Aorta (tissue), 5 donors: ENCODE measurements at places on chromosomes 1 and 21. TPM values are rescaled to one million over a fixed set of nuclear protein-coding genes. Genes with fewer than 3 reads are reported as not detected.

- DNase-seq, result no peak
Measured at GRCh38 chr1:52691821-52692220, 6.3 kb downstream of the COA7 start.

GRCh38 chr1:175163702-175164101 is 28.9 kb downstream of the KIAA0040 start:
- DNase-seq, result no peak

Gene PLA2G2F
- total RNA-seq, result not detected

- no peak for DNase-seq
Measured at GRCh38 chr21:42315296-42315891, at the start of gene TFF3. TFF3 (minus strand) TSS chr21:42315409; CDS start chr21:42315374, 35 bp downstream.

- no peak for DNase-seq
Measured at GRCh38 chr1:119771016-119771415, 2.3 kb upstream of the HMGCS2 start.

Gene KRTAP19-3
- not detected for total RNA-seq

- DNase-seq, result no peak
Measured at GRCh38 chr1:20732071-20732587, 374 bp downstream of the SH2D5 start.

DNA sequence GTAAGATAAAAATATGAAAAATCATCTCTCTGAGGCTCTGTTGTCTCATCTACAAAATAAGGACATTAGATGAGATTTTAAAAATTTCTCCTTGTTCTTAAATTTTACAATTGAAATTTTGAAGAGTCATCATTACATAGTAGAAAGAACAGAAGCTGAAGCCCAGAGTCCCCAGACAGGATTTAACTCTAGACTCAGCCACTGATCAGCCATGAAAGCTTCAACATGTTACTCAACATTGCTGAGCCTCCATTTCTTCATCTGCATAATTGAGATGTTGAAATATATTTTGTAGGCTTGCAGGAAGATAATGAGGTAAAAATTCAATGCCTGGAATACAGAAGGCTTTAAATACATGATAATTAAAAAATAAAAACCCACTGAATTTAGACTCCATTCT is 633.3 kb downstream of the LMO4 start:
- DNase-seq, result no peak

- no peak for DNase-seq
Measured at GRCh38 chr1:185400052-185400451, 83.0 kb upstream of the IVNS1ABP start.

DNA sequence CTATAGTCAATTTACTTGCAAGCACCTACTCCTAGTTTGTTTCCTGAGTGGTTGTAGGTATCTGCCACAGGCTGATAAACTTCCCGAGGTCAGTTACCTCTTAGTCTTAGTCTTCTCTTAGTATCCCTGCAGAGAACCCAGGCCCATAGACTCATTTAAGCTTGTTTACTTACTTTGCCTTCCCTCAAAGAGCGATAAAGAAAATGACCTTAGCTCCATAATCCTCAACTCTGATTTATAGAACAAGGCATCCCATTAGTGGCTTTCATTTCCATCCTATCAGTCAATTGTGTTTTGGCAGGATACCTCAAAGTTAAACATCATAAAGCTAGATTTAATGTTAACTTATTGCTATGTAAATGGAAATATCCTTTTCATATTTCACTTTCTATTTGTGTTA is 119.7 kb downstream of the UCHL5 start:
- no peak for DNase-seq

Gene CELA3A
- total RNA-seq, result 5.2 TPM

Gene AMPD2
- 59.7 TPM for total RNA-seq

- peak; percentile 76 for DNase-seq
Measured at GRCh38 chr1:154221278-154222001, 685 bp downstream of the UBAP2L start.

DNA sequence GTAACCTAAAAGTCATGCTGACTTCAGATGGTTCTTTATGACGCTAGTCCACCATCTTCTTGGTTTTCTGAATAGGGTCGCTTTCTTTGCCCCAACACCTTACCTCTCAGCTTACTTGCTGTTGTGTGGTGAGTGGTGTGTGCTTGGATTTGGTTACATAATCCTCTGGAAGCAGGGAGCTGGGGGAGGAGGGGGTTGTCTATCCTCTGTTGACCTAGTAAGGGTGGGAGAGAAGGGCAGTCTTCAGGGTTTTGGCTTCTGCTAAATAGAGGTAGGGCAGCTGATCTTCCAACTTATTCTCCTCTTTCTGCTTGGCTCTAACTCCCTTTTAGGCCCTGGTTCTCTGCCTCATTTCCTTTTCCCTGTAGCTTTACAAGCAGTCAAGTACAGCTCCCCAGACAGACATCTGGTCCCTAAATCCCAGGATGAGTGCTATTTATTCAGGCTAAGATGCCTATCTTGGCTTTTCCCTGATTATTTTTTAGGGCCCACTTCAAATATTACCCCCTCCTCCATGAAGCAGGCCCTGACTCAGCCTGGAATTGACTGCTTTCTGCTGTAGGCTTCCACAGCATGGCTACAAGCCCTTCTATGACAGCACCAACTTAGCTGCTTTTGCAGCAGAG is 6.4 kb upstream of the REN start:
- DNase-seq, result no peak

- DNase-seq, result peak; percentile 81
Measured at GRCh38 chr1:210250998-210251679, 18.5 kb downstream of the SERTAD4 start.

Gene LORICRIN
- total RNA-seq, result not detected

- no peak for DNase-seq
Measured at GRCh38 chr1:16371725-16372124, 4.7 kb downstream of the SZRD1 start.

Gene TNFSF4
- 4.0 TPM for total RNA-seq

DNA sequence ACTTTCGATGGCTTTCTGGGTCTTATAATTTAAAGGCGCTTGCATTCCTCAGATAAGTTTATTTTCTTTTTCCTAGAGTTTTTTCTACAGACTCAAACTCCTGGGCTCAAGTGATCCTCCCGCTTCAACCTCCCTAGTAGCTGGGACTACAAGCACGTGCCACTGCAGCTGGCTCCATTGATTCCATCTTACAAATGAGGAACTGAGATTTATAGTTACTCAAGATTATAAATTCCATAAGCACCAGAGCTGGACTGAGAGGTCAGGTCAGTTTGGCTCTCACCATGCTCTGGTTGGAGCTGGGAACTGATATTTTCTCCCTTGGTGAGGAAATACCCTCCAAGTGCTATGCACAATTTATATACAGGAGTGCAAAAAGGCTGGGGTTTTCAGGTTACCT is 13.4 kb upstream of the PRPF38B start:
- no peak for DNase-seq
